NCI-H1048 (cell line): ENCODE measurements at places on chromosomes 7 and 10.

DNA sequence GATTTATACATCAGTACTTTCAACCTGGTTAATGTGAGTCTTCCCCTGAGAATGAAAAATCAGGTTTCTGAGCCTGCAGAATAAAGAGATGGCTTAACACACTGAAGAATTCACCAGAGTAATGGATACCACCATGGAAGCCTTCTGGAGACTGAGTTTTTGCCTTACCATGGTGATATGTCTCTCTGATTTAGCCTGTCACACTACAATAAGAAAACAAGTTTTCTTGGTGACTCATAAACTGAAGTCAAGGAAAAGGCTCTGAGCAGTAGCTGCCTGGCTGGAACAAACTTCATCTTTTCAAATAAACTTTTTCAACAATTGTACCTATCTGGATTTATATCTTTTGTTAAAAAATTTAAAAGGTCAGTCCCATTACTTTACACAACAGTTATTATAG, 229.0 kb downstream of the PRPF18 start:
- DNase-seq = no peak

GRCh38 chr10:85262992-85263391, 934.6 kb downstream of the CCSER2 start:
- no peak for DNase-seq

- no peak for DNase-seq
Measured at GRCh38 chr7:122255454-122255853, 49.1 kb downstream of the FEZF1 start.

GRCh38 chr7:8249121-8249520, 12.8 kb downstream of the ICA1 start:
- no peak for DNase-seq

GRCh38 chr10:85724215-85724614, 642.4 kb downstream of the GRID1 start:
- DNase-seq = no peak

- DNase-seq = no peak
Measured at GRCh38 chr10:3654496-3654895, 130.5 kb downstream of the KLF6 start.

- DNase-seq = no peak
Measured at GRCh38 chr7:90532231-90532929, 62.9 kb downstream of the PTTG1IP2 start.

DNA sequence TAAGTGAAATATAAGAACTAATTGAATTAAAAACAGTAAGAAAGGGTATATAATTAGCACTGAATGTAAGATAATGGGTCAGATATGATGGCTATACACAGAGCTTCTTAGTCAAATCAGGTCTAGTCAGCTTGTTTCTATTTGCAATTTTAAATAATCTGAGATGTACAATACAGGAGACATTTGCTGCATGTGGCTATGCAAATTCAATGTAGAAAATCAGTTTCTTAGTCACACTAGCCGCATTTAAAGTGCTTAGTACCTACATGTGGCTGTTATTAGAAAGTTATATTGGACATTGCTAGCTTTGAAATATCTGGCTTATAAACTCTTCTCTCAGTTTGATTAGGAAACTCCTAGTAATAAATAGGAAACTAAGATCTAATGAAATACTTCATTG, 25.3 kb downstream of the CCDC7 start:
- no peak for DNase-seq

DNA sequence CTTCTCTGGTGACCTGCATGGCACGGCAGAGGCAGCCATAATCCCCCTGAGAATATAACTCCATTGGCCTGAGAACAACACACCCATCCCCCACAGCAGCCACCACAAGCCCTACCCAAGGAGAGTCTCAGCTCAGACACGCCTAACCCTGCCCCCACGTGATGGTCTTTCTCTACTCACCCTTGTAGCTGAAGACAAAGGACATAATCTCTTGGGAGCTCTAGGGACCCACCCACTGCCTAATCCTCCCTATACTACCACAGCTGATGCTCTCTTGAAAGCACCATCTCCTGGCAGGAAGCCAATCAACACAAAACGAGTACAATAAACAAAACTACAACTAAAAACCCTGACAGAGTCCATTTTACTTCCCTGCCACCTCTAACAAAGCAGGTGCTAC, 30.7 kb upstream of the HPSE2 start:
- DNase-seq = no peak

DNA sequence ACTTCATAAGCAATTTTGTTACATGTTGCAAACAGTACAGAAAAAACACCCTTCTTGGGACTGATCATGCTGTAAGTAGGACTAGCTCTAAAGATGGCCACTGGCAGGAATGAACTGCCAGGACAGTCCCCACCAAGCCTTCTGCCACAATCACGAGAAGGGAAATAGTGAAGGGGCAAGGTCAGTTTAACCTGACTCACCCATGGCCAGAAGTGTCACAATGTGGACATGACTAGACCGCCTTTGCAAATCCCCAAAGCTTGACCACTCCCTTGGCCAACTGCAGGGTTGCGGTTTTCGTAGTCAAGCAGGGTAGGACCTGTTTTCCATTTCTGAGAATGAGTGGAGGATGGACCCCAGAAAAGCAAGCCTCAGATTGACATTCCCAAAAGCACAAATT, 19.4 kb upstream of the FRAT2 start:
- no peak for DNase-seq

GRCh38 chr7:38282081-38282480, 8.6 kb upstream of the TARP start:
- DNase-seq = no peak

DNA sequence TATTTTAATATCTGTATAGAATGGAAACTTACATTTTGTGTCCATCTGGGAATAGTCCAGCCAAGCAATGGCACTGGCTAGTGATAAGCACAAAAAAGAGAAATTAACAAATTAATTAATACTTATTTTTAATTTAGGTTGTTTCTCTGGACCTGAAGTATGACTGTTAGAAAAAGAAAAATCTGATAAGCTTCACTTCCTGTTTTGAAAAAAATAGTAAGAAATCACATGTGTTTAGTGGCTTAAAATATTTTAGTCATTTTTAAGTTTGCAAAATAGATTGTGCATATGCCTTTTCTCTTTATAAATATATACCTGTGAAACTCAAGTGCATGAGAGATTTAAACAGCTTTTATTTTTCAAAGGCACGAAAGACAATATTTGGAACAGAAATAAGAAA, 50.1 kb upstream of the CREB5 start:
- no peak for DNase-seq

DNA sequence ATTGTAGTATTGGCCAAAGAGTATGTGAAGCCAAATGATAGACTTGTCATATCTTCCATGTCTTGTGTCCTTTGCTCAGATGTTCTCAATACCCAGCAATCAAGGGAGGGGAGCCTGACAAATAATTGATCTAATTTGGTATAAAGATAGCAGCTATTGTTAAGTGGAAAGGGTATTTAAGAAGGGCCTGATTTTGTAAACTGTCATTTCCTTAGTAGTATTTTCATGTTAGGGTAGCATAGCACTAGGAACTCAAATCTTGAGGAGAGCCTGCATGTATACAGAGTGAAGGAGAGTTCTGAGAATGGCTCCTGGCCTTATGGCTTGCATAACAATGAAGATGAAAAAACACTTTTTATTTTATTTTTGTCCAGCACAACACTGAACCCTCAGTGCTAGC, 53.1 kb downstream of the GNAI1 start:
- DNase-seq = no peak

- no peak for DNase-seq
Measured at GRCh38 chr10:11609492-11610093, 1.9 kb downstream of the USP6NL start.
